EH (cell line): ENCODE measurements at places on chromosomes 6 and 20.
A peak's percentile ranks its signal among the peaks of the same experiment; 100 is the strongest.

DNA sequence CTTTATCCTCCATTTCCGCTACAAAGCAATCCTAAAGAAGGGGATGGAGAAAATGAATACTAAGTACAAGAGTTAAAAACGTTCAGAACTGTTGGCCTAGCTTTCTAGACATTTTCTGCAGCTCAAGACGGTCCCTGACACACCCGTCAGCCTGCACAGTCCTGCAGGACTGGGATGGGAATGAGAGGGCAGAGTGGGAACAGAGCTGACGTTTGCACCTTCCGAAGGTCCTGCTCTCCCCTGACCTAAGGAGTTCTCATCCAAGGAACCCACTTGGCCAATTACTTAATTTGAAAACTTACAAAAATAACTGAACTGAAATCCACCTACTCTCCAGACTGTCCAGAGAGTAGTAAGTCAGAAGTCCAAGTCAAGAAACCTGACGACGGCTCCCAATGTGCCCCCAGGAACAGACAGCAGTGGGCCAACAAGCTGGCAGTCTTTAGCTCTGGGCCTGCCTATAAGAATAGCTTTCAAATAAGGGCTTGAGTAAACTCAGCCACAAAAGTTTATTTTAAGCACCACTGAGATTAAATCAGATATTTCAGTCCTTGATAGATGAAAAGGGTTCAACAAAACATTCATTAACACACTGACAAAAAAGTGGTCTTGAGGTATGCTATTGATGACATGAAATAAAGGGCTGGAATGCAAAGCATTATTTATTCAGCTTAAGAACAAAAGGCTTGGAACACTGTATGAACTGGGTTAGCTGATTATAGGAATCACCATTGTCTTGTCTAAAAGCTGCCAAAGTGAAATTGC, 76.8 kb downstream of the CNKSR3 start:
- DNase-seq = peak; percentile 53

- DNase-seq = no peak
Measured at GRCh38 chr20:47652794-47653193, 132.5 kb downstream of the SULF2 start.

DNA sequence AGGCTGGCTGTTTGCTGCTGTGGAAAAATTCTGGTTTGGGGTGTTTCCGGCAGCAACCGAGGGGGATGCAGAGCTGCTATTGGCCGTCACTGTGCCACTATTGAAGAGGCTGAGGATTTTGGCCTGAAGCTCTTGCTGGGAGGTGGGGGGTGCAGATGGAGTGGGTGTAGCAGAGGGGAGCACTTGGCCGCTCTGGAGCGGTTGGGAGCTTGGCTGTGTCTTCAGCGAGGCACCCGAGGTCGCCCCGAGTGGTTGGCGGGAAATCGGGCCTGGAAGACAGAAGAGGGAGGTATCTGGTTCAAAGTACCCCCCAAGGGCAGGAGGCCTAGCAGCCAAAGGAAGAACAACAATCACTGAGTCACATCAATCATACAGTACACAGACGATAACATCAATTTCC, 27.1 kb downstream of the NCOA5 start:
- no peak for DNase-seq

GRCh38 chr6:85726206-85726605, 83.5 kb upstream of the SYNCRIP start:
- no peak for DNase-seq

GRCh38 chr20:38730989-38731737, 6.9 kb downstream of the SLC32A1 start:
- DNase-seq = peak; percentile 60

DNA sequence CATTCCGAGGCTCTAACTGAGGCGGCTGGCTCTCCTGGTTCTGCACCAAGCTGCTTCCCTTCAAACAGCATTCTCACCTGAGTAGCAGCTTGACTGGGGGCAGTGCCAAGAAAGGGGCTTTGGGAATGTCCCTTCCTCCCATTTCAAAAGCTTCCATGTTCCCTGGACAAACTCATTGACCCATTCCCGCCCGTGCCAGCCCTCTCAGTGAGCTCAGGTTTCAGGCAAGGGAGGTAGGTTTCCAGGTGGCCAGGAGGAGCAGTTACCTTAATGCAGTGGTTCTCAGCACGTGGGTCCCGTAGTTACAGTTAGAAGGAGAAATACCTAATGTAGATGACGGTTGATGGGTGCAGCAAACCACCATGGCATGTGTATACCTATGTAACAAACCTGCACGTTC, 135.2 kb downstream of the ELOVL4 start:
- no peak for DNase-seq

DNA sequence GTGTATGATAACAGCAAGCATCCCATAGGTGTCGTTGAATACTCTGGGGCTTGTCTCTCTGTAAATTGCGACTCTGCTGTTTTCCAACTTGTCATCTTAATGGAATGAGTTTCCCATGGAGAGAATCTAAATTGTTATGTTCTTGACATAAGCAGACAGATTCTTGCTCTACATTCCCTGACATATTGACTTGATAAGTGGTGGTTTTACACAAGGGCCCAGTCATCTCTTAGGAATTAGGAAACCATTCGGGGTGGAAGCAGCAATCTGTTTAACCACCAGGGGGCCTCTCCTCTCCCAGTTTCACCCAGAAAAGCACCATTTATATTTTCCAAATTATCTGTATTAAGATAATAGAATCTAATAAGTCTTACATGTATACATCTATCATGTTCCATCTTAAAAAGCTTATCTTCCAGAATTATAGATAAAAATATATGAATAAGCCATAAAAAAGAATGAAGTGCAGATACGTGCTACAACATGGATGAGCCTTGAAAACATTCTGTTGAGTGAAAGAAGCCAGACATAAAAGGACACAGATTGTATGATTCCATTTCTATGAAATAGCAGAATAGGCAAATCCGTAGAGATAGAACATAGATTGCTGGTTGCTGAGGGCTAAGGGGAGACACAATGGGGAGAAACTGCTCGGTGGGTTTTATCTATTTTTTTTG, 23.1 kb upstream of the MROH8 start:
- peak; percentile 98 for DNase-seq

DNA sequence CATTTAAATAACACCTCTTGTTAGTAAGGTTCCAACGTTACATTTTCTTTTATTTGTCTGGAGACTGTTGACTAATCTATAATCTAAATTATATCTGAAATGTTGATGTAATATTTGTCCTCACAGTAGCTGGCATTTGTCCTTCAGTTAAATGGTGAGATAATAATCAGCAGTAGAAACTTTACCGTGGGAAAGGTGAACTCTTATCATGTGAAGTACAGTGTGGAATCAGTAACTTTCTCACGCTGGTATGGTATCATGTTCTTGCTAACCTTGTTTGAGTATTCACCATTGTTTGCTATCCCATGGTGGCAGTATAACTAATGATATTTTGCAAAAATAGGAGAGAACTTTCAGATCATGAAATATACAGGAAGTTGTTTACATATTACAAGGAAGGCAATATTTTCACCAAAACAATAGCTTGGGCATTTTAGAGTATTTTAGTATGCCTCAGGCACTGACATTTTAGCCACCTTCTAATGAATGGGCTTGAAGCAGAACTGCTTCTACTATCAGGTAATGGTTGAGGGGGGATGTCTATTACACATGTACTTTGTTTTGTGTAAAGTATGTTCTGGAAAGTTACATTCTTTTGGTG, 4.8 kb downstream of the GMNN start:
- DNase-seq = no peak

DNA sequence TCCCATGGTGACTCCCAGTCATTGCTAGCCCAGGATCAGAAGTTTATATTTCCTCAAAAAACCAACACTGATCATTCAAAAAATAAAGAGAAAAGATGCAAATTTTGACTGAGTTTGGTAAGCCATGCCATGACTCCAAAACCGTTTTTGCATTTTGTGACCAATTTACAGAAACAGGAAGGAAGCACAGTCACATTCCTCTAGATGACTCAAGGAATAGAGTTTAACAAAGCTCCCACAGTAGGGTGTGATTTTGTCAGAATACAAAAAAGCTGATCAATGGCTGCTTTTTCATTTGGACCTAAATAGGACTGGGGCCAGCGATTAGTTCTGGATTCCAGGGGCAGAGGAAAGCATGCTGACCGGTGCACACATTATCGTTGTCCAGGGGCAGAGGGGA, 179.4 kb upstream of the AFDN start:
- no peak for DNase-seq

DNA sequence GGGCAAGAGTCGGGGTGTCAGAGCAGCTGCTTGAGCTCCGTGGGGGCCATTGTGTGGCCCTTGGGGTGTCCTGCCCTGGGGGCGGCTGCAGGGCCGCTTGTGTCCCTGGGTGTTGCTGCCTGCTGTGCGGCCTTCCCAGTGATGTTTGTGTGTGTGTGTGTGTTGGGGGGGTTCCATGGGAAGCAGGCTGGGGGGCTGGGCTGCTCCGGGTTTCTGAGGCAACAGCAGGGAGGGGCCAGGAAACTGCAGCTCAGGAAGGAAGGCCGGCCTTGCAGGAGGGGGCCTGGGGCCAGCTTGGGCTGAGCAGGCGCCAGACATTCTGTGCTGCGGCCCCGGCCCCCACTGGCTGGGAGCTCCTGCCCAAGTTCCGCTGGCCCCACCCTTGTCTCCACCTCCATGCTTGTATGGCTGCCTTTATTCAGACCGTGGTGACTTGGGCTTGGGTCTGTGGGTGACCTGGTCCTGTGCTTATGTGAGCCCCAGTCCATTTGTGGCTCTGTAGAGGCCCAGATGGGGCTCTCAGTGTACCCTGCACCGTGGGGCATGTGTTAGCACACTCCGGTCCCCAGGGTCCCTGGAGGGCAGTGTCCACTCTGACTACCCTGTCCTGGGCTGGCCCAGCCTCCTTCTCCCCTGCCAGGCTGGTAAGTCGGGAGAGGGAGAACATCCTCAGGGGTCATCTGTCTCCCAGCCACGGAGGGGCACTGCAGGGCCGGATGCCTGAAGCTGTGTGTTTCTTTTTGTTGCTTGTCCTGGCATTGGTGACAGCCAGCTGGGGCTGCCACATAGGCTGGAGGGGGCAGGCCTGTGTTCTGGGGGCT, 4.6 kb upstream of the SOX18 start:
- DNase-seq = no peak
